ENCODE measurements at places on chromosomes 6 and 20. TPM values are rescaled to one million over a fixed set of nuclear protein-coding genes. Genes with fewer than 3 reads are reported as not detected.

GRCh38 chr20:48191200-48191599 lies 405.9 kb upstream of the SULF2 start:
- DNase-seq, result no peak

RAMACL gene
- 0.48 TPM for total RNA-seq

- DNase-seq, result no peak
These were observed 98.3 kb downstream of the TIAM2 start for GRCh38 chr6:155093430-155093829.

DNA sequence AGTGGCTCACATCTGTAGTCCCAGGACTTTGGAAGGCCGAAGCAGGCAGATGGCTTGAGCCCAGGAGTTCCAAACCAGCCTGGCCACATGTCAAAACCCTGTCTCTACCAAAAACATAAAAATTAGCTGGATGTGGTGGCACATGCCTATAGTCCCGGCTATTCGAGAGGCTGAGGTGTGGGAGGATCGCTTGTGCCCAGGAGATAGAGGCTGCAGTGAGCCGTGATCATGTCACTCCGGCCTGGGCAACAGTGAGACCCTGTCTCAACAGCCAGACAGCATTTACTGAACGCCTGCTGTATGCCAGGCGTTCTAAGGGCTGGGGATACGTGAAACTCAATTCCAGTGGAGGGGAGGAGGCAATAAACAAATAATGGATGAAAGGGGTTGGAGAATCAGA lies 69.9 kb downstream of the ATP9A start:
- no peak for DNase-seq

RIPOR3 gene
- 1.9 TPM for total RNA-seq

DNA sequence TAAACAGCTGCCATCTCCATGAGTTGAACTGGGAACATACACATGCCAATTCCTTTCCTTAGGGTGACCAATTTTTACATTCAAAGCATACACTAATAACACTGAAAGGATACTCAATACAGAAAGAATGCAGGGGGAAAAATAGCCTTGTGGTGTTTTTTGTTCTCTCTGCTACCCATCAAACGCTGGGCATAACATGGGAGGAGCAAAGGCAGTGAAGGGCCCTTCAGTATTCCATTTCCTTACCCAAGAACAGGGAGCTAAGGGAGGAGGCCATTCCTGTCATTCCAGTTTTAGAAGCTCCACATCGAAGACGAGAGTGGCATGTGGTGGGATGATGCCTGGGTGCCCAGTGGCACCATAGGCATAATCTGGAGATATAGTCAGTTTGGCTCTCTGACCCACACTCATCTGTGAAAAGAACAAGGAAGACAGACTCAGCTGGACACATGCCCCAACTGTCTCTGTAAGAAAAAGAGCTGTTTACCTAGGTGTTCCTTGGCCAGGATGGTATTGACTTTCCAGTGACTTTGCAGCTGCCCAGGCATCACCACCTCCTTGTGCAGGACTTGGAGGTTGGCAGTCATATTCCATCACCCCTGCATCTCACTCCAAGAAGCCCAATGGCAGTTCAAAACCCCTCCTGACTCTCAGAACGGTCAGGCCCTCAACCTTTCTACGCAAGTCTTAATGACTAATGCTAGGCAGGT lies 20.9 kb downstream of the FKBP1A start:
- no peak for DNase-seq

DNA sequence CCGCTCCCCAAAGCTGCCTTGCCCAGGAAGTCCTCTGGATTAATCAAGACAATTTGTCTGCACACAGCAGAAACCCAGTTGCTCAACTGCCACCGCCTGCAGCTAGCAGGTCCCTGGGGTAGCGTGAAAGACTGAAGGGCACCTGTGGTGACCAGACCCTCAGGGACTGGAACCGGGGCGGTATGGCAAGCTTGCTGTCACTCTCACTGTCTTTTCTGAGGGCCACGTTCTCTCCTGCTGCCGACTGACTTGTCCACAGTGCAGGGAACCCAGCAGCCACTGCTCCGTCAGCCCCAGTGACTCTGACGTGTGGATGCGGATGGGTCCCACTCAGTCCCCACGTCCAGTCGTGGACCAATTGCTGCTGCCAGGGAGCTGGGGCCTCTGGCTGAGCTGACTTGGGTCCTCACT lies 72.8 kb upstream of the PMEPA1 start:
- no peak for DNase-seq

GRCh38 chr20:21511485-21511849 lies 2.4 kb downstream of the NKX2-2 start:
- no peak for DNase-seq

GRCh38 chr20:23393996-23394775 lies 27.1 kb downstream of the NAPB start:
- no peak for DNase-seq

GRCh38 chr6:53159558-53159957 lies 10.9 kb upstream of the GCM1 start:
- no peak for DNase-seq

DNA sequence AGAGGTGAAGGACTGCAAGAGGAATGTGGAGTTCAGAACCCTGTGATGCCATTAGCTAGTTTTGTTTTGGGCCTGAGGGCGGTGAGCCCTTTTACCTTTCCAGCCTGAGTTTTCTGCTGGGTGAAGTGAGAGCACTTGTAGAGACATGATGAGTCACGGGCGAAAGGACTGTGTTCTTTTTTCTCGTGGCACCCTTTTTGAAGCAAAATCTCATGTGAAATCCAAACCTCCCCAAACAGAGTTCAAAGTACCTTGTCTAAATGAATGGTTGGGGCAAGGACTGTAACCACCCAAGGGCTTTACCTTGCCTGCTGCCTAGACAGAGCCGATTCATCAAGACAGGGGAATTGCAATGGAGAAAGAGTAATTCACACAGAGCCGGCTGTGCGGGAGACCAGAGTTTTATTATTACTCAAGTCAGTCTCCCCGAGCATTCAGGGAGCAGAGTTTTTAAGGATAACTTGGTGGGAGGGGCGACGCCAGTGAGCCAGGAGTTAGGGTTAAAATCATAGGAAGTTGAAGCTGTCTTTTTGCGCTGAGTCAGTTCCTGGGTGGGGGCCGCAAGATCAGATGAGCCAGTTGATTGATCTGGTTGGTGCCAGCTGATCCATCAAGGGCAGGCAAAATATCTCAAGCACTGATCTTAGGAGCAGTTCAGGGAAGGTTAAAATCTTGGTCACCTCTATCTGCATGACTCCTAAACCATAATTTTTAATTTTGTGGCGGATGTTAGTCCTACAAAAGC lies 25.8 kb downstream of the SAMD5 start:
- no peak for DNase-seq

- no peak for DNase-seq
These were observed 239.8 kb downstream of the PTPRT start for GRCh38 chr20:42949950-42950349.

DOK5 gene
- 0.80 TPM for total RNA-seq

GRCh38 chr20:64063389-64064144 lies 569 bp downstream of the TCEA2 start:
- peak; percentile 44 for DNase-seq

DNA sequence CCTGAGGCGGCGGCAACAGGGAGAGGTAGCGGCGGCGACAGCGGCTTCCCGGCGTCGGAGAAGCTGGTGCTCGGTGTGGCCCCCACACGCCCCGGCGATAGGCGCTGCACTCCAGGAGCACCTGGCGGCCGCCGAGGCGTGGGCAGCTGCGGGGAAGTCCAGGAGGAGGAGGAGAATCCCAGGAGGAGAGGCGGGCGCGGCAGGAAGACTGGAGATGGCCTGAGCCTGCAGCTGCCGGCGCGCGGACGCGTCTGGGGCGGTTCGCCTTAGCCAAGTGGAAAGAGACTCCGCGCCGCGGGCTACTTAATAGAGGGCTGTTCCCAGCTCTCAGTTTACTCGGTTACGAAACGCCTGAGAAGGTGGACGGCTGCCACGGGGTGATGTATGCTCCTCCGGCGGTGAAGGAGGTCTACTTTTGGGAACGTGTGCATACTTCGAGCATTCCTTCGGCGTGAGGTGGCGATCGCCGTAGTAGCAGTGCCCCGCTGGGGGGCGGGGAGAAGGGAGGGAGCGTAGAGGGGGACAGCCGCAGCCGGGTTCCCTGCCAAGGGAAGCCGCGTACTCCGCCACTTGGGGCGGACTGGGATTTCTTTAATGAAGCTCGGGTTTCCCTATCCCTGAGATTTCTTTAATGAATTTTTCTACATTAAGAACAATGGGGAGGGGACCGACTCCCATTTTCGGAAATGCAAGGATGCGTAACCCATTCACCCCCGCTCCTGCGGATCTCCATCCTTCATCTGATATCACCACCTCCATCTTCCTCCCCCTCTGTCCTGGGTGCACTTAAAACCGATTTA lies at the start of gene COL12A1:
Gene COL12A1, minus strand, starts transcription at position 278 of the 800 bp plus-strand sequence. CDS start 3,261 bp downstream, outside the sequence.
- DNase-seq, result peak; percentile 70

GRCh38 chr6:150142097-150142669 lies 661 bp upstream of the PPP1R14C start:
- peak; percentile 62 for DNase-seq

- DNase-seq, result no peak
These were observed 115.3 kb downstream of the SYNDIG1 start for GRCh38 chr20:24584538-24585356.

GRCh38 chr6:51360287-51360686 lies 541.6 kb downstream of the TFAP2B start:
- no peak for DNase-seq

FAM209B gene
- not detected for total RNA-seq

GRCh38 chr6:51257938-51258337 lies 439.3 kb downstream of the TFAP2B start:
- DNase-seq, result no peak

GRCh38 chr6:125163811-125164210 lies 10.2 kb downstream of the TPD52L1 start:
- DNase-seq, result no peak

GRCh38 chr20:58627212-58628072 lies 23.6 kb upstream of the STX16 start:
- DNase-seq, result no peak

DNA sequence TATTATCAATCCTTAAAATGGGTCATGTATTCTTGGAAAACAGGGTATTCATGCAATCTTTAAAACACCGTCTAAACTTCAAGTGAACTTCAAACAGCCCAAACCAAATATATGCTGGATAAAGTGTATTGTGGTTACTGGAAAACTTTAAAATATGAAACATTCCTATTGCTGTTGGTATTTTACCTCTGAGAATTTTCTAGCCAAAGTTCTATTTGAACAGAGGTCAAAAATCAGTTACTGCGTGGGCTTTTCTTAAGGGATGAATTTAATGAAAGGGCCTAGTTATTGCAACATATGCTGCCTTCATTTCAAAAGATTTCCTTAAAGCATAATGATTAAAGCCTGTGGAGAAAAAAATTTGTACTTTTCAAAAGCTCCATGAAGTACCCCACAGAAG lies 436.0 kb downstream of the PLCB1 start:
- no peak for DNase-seq

GRCh38 chr6:37679539-37680476 lies 17.9 kb downstream of the MDGA1 start:
- DNase-seq, result no peak

GRM1 gene
- total RNA-seq, result 0.11 TPM

- no peak for DNase-seq
These were observed 194.5 kb upstream of the PLN start for GRCh38 chr6:118353564-118353963.

DNA sequence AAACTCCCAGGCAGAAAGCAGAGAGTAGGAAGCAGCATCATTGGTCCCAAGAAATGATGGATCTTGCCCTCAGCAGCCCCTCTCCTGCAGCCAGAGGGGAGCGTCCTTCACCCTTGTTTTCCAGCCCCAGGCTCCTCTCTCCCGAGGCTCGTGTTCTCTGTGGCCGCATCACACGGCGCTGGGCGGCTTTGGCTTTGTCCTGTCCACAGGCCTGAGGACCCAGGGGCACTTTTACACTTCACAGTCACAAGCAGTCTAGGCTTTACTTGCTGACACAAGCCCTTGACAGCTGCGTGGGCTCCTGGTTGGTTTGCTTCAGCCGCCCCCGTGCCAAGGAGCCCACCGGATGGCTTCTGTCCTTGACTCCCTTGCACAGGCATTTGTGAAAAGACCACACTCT lies 175.4 kb upstream of the THBS2 start:
- no peak for DNase-seq

DNA sequence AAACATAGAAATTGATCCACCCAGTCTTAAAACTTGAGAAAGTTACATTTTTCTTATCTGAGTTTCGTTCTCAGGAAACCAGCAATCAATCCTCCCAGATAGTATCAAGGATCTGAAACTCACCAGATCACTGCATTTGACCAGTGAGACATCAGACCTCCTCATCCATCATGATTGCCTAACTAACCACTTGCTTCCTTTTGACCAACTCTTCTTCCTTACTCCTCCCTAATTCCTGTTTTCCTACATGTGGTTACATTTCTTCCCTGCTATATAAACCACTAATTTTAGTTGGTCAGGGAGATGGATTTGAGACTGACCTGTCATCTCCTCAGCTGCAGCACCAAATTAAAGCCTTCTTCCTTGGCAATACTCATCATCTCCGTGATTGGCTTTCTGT lies 357.1 kb upstream of the POU3F2 start:
- no peak for DNase-seq

TFB1M gene
- total RNA-seq, result 27.9 TPM

DNA sequence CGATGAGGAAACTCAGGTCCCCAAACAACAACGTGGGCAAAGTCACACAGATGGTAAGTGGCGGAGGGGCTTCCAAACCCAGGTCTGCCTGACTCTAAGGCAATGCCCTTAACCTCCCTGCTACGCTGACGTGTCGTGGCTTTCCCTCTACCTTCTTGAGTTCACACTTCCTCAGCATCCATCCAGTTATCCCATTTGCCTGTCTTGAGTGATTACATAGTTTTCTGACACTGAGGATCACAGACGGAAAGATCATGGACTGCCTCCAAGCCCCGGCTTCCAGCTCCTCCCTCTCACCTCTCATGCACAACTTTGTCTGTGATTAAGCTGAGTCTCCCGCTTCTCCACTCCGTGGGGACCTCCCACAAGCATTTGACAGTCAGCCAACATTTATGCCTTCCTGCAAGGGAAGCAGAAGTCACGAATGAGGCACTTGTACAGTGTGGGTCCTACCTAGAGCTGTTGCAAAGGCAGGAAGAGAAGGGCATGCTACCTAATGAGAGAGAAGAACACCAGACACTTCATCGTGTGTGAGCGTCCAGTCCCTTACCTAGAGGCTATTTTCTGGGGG lies 33.8 kb downstream of the TBC1D7 start:
- peak; percentile 16 for DNase-seq

- DNase-seq, result no peak
These were observed 891 bp upstream of the POU3F2 start for GRCh38 chr6:98833307-98834059.

DNA sequence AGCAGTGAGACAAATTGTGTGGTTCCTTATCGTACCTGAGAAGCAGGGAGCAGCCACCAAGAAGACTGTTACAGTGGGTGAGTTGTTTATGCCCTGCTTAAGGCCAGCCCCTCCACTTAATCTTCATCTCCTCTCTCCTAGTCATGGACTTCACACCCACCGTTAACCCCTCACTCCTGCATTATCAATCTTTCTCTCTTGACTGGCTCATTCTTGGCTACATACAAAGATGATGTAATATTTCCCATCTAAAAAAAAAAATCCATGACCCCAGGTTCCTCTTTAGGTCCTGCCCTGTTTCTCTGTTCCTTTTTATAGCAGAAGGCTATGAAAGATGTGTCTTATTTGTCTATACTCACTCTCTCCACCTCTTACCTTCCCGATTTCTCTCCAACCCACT lies 72.4 kb downstream of the SHLD1 start:
- no peak for DNase-seq

GRCh38 chr6:3791526-3792203 lies 40.2 kb upstream of the PXDC1 start:
- no peak for DNase-seq

Data from colonic mucosa (tissue), 4 donors.